ENCODE measurements at places on chromosomes 16 and 17. TPM values are rescaled to one million over a fixed set of nuclear protein-coding genes. Genes with fewer than 3 reads are reported as not detected.

DNA sequence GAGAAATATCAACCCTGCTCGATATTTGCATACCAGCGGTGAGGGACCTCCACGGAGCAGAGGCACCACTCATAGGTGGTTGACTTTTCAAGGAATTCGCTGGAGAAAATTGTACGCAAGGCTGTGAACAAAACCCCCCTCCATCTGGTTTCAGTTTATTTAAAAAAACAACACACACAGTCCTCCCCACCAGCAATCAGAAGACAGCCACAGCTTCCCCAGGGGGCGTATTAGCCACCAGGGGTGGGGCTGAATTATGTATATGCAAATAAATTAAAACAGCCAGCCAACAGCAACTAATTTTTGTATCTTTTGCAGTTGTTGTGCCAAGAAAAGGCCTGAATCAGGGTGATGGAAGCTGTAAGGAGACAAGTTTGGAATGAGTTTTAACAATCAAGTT is 5.9 kb upstream of the HSD11B2 start:
- DNase-seq: no peak

The KRTAP9-8 gene
- total RNA-seq: not detected

DNA sequence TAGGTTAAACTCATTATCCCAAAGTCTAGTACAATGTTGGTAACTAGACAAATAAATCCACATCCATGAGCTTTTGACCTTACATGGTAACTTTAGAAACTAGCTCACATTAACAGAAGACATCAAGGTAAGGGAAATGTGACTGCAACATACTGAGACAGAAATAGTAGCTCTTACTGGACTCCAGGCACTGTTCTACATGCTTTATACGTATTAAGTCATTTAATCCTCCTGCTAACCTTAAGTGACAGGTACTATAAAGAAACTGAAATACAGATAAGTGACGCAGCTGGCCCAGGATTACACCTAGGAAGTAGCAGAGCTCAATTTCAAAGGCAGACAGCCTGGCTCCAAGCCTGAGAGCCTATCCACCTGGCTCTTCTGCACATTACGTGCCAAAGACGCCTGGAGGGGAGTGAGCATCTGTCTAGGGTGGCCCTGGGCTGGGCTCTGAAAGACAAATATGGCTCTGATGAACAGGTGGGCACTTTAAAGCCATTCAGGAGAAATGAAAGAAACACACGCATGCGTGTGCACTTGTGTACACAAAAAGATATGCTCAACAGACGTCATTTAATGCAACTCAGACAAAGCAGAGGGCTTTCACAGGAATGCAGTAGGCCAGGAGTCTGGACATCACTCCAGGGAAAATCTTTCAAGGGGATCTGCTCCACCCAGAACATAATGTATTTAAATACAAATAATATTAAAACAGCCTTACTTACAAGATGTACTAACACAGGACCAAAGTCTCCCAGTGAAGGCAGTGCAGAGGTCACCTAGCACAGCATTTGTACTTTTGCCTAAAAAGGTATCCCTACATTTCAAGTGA is 4.4 kb downstream of the ZC3H7A start:
- DNase-seq: no peak

The CNTNAP1 gene
- 17.8 TPM for total RNA-seq

DNA sequence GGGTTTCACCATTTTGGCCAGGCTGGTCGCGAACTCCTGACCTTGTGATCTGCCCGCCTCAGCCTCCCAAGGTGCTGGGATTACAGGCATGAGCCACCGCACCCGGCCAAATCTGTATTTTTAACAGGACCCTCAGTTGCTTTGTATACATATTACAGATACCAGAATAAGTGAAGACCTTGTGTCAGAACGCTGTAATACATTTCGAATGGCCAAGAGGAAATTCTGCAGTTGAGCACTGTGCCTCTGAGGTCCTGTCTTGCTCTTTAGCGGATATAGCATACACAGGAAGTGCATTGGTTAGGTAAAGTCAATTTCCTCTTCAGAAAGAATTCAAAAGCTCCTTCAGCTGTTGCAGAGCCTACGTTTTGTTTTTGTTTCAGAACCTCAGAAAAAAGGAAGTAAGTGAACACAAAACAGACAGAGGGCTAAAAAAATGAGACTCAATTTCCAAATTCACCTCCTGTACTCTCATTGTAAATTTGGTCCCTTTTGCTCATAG is 15.7 kb downstream of the CRLF3 start:
- no peak for DNase-seq

The ZNRF1 gene
- total RNA-seq: 49.2 TPM

GRCh38 chr17:50056217-50056960 is 479 bp downstream of the ITGA3 start:
- DNase-seq: peak; percentile 85

The RDM1 gene
- 3.9 TPM for total RNA-seq

DNA sequence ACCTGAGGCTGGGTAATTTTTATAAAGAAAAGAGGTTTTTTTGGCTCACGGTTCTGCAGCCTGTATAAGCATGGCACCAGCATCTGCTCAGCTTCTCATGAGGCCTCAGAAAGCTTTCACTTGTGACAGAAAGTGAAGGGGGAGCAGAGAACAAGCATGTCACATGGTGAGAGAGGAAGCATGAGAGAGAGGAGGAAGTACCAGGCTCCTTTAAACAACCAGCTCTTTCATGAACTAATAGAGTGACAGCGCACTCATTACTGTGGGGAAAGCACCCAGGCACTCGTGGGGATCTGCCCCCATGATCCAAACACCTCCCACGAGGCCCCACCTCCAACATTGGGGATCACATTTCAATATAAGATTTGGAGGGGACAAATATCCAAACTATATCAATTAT is 86.8 kb downstream of the USP32 start:
- DNase-seq: no peak

- no peak for DNase-seq
Measured at GRCh38 chr16:25219070-25219737, 2.5 kb downstream of the AQP8 start.

The PMFBP1 gene
- 2.6 TPM for total RNA-seq

- no peak for DNase-seq
Measured at GRCh38 chr17:63279498-63280230, 166.4 kb downstream of the CYB561 start.

GRCh38 chr16:24309258-24310142 is 53.4 kb downstream of the CACNG3 start:
- DNase-seq: no peak

DNA sequence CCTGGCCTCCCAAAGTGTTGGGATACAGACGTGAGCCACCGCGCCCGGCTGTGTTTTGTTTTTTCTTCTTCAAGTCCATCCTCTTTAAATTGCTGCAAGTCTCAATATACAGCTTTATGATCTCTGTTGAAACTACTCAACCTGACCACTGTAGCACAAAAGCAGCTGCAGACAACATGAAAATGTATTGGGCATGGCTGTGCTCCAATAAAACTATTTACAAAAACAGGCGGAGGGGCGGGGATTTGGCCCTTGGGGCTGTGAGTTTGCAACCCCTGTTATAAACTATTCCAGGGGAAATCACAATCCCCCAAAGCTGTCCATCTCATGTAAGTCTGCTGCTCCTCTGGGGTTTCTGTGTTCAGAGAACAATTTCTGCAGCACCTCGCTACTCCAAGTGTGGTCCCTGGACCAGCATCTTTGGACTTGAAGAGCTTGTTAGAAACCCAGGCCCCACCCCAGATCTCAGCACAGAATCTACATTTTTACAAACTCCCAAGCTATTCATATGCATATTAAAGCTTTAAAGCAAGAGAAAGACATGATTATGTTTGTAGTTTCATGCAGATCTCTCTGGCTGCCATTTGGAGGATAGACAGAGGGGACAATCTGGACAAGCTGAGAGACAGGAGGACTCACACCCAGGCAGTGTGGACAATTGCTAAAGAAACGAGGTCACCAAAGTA is 33.6 kb downstream of the TEKT5 start:
- no peak for DNase-seq

- no peak for DNase-seq
Measured at GRCh38 chr16:4064950-4065352, 51.3 kb downstream of the ADCY9 start.

- no peak for DNase-seq
Measured at GRCh38 chr17:67712375-67712774, 5.4 kb upstream of the NOL11 start.

GRCh38 chr16:82504836-82505235 is 121.9 kb upstream of the CDH13 start:
- no peak for DNase-seq

DNA sequence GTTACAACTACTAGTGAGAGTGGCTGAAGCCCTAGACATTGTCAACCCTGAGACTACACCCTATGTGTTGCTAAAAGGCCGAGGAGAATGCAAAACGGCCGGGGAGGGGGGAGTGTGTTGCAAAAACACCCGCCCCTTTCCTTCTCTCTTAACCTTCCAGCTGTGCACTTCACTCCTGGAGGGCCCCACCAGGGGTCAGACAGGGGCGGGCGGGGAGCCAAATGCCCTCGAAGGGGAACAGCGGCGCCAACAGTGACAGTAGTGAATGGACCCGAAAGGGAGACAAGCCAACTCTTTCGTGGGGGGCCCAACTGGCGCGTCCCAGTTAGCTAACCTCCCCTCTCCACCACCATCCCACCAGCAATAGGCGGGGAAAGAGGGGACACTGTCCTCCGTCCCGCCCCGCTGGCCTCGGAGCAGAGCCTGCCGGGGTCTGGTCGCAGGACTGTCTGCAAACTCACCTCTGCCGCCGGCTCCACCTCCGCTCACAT is 352 bp downstream of the MARF1 start:
- DNase-seq: peak; percentile 80

DNA sequence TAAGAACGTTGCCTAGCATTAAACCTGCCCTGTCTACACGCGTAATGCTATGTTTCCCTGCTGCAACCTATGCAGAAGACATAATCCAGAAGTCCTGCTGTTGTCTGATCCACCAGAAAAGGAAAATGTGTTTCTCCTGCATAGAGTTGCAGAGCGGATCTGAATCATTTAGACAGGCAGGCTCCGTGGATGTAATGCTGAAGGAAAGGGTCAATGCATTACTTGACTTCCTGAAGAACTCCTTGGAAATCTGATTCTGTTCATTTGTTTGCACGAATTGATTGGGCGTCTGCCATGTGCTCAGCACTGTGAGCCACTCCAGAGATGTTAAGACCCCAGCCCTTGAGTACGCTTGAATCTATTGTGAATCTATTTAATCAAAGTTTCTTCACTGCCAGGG is 83.4 kb downstream of the FOXL1 start:
- DNase-seq: no peak

DNA sequence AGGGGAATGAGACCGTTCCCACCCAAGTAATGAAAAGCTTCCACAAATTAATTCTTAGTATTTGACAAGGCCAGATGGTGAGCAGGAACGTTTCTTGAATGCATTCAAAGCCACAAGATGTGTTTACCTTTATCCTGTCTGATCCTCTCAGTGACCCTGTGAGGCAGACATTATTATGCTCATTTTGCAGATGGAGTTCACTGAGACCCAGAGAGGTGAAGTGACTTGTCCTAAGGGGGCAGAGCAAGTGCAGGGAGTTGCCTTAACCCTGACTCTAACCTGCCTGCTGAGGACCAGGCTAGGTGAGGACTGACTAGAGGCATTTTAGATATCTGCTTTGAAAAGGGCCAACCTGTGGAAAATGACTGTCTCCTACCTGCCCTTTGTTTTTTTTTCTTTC is 156.7 kb downstream of the HAPSTR1 start:
- no peak for DNase-seq

DNA sequence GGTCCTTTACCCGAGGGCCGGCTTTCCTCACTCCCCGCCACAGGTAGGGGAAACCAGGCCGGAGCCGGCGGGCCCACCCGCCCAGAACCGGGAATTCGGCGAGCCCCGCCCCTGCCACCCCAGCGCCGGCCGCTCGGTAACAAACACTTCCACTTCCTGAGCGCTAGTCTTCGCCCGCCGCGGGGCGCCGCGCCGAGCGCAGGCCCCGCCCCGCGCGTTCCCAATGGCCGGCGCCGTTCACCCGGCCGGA is 224 bp upstream of the NHERF1 start:
- DNase-seq: no peak

The CCR7 gene
- not detected for total RNA-seq

DNA sequence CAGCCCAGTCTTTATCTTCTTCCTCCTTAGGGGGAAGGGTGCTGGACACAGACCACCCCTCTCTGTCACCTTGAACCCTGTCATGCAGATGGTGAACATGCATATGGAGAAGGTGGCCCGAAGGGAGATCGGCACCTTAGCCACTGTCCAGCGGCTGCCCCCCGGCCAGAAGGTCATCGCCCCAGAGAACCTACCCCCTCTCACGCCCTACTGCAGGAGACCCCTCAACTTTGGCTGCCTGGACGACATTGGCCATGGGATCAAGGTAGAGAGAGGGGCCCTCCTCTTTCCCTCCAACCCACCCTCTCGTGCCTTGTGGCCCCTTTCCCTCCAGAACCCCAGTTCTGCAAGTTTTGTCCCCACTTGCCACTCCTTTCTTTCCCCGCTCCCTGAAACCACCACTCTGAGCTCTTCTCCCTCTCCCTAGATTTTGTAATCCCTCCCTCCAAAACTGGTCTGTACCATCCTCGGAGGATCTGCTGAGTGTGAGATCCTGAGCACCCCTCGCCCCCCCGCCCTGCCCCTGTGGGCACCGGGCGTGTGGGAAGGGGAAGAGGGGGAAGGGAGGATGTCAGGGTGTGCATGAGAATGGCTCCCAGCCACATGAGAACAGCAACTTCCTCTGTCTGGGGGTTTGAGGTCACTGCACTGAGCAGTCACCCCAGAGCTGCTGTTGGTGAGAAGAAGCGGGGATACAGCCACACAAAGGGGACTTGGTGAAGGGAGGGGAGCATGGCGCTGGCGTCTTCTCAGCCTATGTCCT is 7.3 kb downstream of the ABI3 start:
- no peak for DNase-seq

The AOC3 gene
- 1.5 TPM for total RNA-seq

The EME1 gene
- total RNA-seq: 18.7 TPM

DNA sequence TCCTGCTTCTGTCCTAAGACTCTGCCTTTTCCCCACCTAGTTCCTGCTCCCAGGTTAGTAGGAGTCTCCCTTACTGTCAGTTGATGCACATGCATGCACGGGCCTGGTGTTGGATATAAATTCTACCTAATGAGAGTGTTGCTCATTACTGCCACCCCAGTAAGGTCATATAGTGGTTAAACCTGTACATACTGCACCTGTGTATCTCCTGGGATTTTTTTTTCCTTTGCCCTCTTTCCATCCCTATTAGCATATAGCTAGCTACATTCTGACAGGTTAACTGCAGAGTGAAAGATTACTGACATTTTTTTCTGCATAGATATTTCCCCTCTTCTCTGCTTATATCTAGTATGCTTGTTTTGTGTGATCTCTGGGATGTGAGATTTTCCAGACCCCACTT is 201.5 kb upstream of the PIRT start:
- DNase-seq: no peak

- no peak for DNase-seq
Measured at GRCh38 chr16:54597222-54597621, 310.6 kb upstream of the IRX3 start.

The MT1A gene
- not detected for total RNA-seq

DNA sequence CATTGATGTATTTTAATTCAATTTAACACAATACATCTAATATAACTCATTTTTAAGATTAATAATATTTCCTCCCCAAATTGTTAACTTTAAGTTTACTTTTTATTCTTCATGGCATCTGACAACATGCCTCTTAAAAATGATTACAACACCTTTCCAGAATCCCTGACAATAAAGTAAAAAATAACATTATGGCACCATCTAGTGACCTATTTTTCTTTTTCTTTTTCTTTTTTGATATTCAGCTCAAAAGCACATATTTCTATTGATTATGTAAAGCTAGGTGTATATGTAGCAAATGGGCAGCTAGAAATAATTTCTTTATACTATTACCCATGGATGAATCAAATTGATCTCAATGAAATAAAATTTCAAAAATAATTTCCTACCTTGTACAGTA is 834.3 kb upstream of the CDH8 start:
- no peak for DNase-seq

The CES4A gene
- total RNA-seq: 13.9 TPM

The MYO15A gene
- 1.8 TPM for total RNA-seq

The GHDC gene
- total RNA-seq: 6.4 TPM

All from type B pancreatic cell (in vitro differentiated cells).